AG04450 (cell line): ENCODE measurements at places on chromosomes 12 and 14. TPM values are rescaled to one million over a fixed set of nuclear protein-coding genes. Genes with fewer than 3 reads are reported as not detected.

DNA sequence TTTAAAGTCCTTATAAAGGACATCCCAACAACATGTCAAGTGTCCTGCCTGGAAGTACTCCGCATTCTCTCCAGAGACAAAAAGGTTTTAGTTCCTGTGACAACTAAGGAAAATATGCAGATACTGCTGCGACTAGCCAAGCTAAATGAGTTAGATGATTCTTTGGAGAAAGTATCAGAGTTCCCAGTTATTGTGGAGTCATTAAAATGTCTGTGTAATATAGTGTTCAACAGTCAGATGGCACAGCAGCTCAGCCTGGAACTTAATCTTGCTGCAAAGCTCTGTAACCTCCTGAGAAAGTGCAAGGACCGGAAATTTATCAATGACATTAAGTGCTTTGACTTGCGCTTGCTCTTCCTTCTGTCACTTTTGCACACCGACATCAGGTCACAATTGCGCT, 40.2 kb downstream of the RIC8B start:
- no peak for DNase-seq

DNA sequence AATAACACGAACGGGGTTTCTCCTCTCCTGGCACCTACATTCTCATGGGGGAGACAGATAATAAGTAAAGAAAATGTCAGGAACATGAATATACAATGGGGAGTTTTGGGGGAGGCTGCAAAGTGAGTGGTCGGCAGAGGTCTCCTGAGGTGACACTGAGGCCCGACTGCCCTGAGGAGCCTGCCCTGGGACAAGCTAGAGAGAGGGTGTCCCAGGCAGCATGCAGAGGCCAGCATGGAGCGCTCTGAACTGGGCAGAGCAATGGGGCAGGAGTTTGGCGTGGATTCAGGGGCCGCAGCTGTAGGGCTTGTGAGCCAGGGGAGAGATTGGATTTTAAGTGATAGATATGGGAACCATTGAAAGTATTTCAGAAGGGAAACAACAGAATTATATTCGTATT, 320.5 kb downstream of the CACNA1C start:
- no peak for DNase-seq

GRCh38 chr12:130640901-130641300, 75.2 kb downstream of the RIMBP2 start:
- no peak for DNase-seq

DNA sequence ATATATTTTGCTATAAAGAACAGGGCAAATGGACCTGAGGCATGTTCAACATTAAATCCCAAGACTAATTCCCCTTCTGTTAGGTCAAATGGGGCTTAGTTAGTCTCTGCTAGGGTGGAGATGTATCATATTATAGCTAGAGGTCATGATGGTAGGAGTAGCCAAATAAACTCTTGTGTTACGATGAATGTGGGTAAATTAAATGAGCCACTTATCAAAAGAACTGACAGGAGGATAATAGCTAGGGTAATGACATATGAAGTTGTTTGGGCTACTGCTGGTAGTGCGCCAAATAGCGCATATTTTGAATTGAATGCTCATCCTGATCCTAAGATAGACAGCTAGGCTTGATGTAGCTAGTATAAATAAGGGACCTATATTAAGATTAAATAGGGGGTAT, 445.0 kb downstream of the GXYLT1 start:
- no peak for DNase-seq

DNA sequence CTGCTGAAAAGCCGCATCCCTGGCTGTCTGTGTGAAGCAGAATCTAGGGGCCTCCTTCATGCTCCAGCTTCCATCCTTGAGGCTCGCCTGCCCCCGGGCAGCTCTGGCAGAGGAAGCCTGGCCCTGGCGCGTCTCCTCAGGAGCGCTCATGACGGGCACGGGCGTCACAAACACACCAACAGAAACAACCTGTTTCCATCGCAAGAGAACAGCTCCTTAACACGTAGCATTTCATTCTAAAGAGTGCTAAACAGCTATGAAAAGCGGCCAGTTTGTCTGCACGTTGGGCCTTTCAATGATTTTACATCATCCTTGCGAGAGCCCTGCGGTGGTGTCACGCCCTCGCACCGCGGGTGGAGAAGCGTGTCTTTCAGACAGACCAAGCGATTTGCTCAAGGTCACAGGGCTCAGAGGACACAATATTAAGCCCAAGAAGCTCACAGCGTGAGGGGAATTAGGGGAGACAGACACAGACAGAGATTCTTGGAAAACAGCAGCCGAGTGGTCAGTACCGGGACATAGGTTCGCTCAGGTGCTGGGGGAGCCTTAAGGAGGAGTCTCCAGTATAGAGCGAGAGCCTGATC, 4.9 kb downstream of the ADGRD1 start:
- no peak for DNase-seq

GRCh38 chr14:70563417-70563816, 28.6 kb upstream of the ADAM20 start:
- DNase-seq: no peak

- DNase-seq: no peak
Observed at GRCh38 chr14:32233260-32233659, 30.2 kb upstream of the RNU6-8 start.

DNA sequence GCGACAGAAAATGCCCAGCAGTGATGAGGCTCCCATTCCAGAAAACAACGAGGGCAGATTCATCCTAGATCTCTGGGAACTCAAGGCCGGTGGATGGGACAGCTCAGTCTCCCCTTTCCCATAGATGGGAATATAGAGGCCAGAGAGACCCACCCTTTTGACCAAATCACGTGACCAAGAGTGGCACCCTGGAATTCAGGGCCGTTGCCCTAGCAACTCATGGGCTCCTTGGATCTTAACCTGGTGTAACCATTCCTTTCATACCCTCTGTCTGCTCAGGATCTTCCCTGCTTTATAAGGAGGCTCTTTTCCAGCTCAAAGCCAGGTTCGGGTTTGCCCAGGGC, 8.4 kb upstream of the LRTM2 start:
- DNase-seq: no peak

DNA sequence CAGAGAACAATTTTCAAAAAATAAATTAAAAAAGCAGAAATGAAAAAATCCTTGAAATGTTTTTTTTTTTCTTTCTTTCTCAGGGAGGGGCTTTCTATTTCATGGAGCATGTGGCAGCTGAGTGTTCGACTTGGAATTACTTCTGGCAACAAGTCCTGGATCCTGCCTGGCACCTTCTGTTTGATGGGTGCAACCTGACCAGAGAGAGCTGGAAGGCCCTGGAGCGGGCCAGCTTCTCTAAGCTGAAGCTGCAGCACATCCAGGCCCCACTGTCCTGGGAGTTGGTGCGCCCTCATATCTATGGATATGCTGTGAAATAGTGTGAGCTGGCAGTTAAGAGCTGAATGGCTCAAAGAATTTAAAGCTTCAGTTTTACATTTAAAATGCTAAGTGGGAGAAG, 22.5 kb upstream of the HIGD1C start:
- DNase-seq: no peak

- no peak for DNase-seq
Observed at GRCh38 chr14:88188745-88189416, 134.2 kb downstream of the KCNK10 start.

GRCh38 chr12:89827592-89827991, 119.0 kb upstream of the ATP2B1 start:
- no peak for DNase-seq

DNA sequence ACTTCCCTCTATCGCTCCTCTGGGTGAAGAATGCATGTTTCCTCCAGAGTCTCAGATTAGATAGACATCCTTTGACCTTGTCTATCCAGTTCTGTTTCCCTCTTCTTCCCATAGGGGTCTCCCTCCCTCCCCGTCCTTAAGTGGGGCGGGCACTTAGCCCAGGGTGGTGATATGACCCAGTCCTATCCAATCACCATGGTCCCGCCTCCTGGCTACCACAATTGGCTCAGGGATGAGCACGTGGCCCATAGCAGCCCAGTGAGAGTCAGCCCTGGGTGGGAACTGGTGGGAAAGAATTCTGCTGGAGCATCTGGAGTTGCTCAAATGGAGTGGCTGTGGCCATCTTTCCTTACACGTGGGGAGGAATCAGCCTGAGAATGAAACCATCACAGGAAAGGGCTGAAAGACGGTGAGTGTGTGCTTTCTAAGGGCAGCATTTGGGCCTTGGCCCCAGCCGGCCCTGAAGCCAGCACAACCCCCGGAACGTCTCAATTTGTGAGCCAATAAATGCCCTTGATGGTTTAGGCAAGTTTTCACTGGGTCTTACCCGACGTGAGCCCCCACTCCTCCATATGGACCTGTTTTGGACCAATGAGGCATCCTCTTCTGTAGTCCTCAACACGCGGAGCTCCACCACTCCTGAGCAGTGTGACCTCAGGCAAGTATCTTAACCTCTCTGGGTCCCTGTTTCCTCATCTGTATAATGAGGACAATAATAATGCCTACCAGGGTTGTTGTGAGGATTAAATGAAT, 14.4 kb upstream of the MLXIP start:
- no peak for DNase-seq

GRCh38 chr12:46267575-46267824, 1.3 kb downstream of the SLC38A1 start:
- DNase-seq: no peak

DNA sequence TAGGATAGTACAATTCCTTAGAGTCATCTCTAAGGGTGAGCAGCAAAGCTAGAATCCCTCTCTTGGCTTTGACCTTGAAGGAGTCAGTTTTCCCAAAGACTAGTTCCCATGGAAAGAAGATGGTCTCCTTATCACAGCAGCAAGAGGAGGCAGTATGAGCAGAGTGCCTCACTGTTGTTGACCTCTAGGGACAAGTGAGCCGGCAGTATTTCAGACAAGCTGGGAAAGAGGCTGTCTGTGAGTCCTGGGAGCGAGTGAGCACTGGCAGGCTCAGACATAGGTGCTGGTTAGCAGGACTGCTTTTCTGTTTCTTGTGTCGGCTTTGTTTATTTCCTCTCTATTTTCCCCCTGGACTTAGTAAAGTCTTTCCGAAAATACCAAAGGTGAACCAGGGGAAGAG, 60.7 kb downstream of the NTF3 start:
- DNase-seq: no peak

- no peak for DNase-seq
Observed at GRCh38 chr14:100093319-100093718, 28.1 kb downstream of the EVL start.

DNA sequence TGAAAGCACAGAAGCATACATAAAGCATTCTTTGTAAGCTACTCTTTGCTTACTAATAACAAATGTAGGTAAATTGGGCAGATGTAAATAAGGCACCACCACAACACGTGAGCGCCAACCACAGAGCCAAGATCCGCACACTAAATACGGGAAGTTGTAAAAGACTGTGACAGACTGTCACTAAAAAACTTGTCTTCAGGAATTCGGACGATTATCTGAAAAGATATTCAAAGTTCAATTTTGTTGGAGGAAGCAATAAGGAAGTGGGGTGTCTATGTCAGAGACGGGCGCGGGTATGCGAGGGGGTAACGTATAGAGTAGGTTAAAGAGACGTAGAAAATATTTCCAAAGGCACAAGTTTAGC, 1.5 kb upstream of the HSP90B1 start:
- DNase-seq: no peak

The B3GNT4 gene
- 0.12 and 0.32 TPM in 2 replicates for polyA plus RNA-seq
